ENCODE measurements at places on chromosomes 12 and 14.

- no peak for DNase-seq
Measured at GRCh38 chr14:90278199-90279175, 22.1 kb downstream of the PSMC1 start.

- DNase-seq: no peak
Measured at GRCh38 chr12:28574746-28575592, 384.7 kb downstream of the CCDC91 start.

DNA sequence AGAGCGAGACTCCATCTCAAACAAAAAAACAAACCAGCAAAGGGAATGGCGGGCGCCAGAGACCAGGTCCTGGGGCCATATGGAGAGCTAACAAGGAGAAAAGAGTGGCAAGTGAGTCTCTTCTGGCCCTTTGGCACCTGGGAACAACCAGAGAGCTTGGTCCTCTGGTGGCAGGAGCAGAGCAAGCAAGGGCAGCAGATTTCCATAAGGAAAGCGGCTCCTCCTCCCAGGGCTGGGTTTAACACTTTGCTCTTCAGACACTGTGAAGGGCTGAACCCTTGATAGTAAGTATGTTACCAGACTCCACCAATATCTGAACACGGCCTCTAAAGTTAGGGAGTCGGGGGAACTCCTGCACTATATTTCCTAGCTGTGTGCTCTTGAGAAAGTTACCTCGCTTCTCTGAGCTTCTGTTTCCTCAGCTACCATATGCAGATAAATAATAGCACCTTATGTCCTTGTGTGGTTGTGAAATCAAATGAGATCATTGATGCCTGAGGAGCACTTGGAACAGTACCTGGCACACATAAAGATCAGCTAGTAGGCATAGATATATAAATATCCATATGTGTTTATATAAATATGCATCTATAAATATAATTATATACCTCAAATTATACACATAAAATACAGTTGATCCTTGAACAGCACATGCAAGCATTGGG is 33.4 kb upstream of the PLEKHG6 start:
- DNase-seq: no peak

- peak; percentile 84 for DNase-seq
Measured at GRCh38 chr14:71703477-71703876, 228.8 kb upstream of the RGS6 start.

- no peak for DNase-seq
Measured at GRCh38 chr14:94897561-94897960, 127.6 kb upstream of the GSC start.

DNA sequence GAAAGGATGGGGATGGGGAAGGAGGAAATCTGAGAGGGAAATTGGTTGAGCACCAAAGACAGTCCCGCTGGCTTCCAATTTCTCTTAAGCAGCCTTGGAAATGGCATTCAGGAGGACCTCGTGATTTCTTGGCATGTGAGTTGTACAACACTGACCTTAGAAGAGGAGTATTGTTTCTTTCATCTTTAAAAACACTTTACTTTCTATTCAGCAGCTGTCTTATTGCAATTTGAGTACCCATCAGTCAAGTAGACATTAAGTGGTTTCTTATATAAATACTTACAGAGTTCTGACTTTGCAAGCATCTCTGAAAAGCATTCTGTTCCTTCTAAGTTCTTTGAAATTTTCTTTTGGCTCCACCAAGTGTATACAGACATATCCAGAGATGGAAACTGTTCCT is 83.2 kb downstream of the LMNTD1 start:
- DNase-seq: no peak

DNA sequence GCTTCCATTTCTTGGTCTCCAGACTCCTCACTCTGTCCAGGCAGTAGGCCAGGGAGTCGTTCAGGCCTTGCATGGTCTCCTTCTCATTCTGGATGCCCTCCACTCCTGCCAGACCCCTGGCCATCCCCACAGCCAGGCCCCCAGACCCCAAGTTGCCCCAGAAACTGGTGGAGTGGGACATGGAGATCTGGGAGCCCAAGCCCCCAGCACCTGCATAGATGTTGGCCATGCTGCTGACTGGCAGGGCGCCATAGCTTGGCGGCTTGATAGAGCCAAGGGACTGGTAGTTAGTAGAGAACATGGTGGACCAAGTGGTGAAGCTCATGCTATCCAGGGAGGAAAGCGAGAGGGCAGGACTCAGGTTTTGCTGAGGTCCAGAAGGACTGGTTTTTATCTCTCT is 21.2 kb upstream of the INSM2 start:
- no peak for DNase-seq

- no peak for DNase-seq
Measured at GRCh38 chr12:32488132-32488531, 88.8 kb downstream of the FGD4 start.

DNA sequence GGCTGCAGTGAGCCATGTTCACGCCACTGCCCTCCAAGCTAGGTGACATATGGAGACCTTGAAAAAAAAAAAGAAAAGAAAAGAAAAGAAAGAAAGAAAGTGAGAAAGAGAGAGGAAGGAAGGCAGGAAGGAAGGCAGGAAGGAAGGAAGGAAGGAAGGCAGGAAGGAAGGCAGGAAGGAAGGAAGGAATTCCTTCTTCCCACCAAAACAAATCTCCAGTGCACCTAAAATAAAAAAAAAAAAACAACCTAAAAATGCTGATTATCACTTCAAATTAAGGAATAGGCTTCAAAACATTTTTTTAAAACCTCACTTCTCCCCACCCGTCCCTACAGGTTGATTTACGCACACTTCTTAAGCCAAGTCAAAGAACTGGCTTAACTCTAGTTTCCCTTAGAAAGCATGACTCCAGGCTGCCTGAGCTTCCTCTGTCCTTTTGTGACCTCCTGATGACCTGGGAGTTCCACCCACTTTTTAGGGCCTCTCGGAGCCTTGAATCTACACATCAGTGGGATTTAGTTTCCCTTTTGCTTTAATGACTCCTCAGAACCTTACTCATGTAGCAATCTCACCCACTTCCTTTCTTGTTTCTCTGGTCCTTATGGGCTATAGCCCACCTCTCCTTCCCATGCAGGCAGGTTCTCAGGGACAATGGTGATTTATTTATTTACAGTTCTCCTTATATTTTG is 18.6 kb downstream of the DUSP6 start:
- DNase-seq: no peak

DNA sequence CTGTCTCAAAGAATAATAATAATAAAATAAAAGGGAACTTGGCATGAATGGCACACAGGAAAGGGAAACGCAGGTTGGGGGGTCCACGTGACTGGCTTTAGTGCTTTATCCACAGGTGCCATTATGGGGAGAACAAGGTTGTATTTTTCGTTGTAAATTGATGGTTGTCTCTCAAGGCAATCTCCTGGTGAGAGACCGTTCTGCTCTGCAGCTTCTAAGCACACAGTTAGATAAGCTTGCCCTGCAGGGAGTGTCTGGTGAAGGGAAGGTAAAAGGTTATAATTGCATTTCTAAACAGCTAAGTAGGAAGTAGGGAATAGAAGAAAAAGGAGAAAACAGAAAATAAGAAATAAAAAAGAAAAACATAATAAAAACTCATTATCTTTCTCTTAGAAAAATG is 69.1 kb upstream of the CPSF6 start:
- DNase-seq: no peak

GRCh38 chr14:88614218-88614907 is 51.5 kb downstream of the ZC3H14 start:
- no peak for DNase-seq

GRCh38 chr14:90321891-90322290 is 9.8 kb downstream of the NRDE2 start:
- DNase-seq: no peak

DNA sequence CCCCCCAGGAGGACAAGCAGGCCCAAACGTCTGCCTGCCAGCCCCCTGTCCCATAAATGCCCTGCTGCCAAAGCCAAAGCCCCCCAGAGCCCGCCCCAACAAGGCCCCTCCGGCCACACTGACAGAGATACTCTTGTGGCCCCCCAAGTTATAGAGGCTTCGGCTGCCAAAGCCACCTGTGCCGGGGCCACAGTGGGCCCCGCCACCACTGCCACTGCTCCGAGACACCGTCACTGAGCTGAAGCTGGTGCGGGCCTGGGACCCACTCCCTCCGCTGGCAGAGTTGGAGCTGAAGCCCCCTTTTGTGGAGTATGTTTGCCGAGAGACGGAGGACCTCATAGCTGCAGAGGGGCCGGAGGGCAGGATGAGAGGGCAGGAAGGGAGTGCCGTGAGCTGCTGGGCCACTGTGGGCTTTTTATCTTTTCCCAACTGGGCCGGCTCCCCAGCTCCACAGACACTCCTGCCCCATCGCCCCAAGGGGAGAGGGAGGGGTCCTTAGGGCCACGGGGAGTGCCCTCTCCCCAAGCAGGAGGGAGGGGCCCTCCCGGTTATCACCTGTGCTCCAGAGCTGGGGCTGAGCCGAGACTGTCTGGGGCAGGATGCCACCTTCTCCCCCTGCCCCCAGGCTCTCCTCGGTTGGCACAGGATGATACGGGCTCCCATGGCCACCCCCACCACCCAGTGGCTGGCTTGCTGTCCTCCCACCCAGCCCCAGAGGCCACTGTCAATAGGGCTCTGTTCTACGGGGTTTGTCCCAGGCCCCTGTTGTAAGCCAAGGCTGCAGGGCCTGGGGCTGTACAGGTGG is at the start of gene KRT79:
TSS of gene KRT79 (minus strand) at position 390 of the 805 bp plus-strand sequence. CDS start at position 339, 51 bp downstream.
- no peak for DNase-seq

- peak; percentile 73 for DNase-seq
Measured at GRCh38 chr14:37197421-37198272, at the start of gene MIPOL1. Gene MIPOL1, plus strand, starts transcription at chr14:37197937. Its CDS starts 49,952 bp downstream, at chr14:37247889.

DNA sequence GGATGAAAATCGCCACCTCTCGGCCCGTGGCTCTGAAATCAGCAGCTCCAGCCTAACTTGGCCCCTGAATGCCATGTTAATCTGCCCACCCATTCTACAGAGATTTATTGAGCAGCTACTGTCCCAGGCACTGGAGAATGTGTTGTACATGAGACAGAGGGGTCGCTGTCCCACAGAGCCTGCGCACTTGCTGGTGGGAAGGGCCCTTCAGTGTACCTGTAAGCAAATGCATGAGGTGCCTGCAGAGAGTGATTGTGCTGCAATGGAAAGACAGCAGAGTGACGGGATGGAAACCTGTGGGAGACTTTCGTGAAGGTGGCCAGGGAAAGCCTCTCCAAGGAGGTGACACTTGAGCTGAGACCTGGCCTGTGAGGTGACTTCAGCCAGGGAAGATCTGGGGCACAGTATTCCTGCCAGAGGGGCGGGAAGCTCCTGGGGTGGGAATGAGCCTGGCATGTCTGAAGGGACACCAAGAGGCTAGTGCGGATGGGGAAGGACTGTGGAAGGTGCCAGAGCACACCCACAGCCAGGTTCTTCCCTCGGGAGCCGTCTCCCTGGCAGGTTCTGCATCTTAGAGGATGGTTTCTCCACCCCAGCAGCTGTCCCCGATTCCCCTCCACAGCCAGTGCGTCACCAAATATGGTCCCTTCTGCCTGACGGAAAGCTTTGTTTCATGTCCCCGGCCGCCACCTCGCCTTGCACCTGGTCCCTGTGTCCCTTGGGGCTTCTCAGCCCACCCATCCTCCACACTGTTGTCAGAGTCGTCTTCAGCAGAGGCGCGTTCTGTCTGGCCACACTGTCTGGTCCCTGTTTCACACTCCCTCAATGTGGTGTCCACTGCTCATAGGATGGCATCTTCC is 8.7 kb downstream of the SMIM41 start:
- DNase-seq: peak; percentile 2

DNA sequence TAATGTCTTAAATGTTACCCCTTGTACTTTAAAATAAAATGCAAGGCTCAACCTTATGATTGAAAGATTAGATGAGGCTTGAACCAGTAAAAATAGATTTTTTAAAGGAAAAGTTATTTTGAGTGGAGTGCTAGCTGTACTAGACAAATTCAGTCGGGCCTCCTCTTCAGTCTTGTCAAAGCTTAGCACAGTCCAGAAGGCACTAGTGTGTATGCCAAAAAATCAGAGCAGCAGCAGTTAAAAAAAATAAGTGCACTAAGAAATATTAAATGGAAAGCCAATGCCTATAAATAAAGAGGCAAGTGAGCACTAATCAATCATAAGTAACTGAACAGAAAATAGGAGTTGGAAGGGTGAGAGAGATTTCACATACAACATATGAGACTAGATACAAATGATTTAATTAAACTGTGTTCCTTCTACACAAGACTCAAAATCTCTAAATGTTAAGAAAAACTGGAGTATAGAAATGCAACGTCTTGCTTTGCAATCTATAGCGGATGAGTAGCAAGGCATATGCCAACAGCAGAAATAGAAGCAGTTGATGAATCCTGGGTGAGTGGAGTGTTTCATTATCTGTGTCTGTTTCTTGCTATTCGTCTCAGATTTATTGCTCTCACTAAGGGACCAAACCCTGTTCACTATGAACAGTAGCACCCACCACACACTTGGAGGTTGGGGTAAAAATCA is 172.1 kb downstream of the ETNK1 start:
- DNase-seq: no peak

DNA sequence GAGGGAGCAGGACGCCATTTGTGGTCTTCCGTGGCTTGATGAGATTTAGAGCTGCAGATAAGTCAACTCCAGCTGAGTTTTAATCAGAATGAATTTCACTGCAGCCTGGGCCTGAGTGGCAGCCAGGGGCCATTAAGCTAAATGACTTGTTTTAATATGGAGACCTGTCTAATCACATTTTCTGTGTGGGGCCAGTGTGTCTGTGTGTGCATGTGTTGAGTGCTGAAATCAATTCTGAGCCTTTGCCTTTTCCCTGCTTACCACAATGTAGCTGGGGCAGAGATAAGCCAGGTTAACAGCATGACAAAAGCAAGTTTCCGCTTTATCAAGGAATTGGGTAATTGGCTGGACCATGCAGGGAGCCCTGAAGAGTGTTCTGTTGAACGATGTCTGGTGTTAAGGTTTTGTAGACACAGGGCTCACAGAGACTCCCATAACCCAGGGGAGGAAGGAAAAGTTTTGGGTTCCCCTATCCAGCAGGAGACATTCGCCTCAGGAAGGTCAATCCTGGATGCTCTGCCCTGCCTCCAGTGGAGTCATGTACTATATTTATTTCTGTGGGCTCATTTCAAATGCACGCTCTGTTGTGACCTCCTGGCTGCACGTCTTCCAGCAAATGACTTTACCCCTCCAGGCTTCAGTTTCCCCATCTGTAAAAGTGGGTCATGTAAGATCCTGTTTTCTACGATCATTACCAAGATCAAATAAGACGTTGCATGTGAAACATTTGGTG is 24.2 kb downstream of the RPH3A start:
- DNase-seq: no peak

DNA sequence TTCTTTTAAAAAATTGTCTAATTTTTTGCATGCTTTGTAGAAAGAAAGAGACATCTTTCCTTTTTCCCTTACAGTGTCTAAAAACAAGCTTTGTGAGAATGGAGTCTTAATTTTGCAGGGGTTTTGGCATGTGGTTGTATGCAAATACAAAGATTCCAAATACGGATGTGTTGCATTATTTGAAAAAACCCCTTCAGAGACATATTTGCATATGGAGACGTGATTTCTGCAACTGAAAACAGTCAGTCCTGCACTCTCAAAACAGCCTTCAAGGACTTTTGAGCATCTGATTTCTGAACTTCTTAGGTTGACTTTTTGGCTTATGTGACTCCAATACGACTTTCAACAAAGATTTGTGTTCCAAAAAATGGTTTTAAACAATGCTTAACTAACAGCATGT is 7.8 kb downstream of the IRAK3 start:
- DNase-seq: no peak

GRCh38 chr12:106197906-106198623 is 49.8 kb downstream of the CKAP4 start:
- DNase-seq: no peak
